Chondrocyte (in vitro differentiated cells): ENCODE measurements at places on chromosomes 11 and 22.
A peak's percentile ranks its signal among the peaks of the same experiment; 100 is the strongest.

DNA sequence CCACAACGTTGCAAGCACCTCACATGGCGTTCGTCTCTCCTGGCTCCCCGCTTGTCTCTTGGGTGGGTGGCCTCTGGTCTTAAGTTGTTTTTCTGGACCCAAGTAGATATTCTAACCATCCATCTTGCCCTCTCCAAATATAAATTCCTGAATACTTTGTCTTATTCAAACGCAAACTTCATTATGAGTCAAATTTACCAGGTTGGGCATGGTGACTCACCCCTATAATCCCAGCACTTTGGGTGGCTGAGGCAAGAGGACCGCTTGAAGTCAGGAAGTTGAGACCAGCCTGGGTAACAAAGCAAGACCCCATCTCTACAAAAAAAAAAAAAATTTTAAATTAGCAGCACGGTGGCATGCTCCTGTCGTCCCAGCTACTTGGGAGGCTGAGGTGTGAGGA lies 5.1 kb upstream of the IGSF9B start:
- no peak for DNase-seq

DNA sequence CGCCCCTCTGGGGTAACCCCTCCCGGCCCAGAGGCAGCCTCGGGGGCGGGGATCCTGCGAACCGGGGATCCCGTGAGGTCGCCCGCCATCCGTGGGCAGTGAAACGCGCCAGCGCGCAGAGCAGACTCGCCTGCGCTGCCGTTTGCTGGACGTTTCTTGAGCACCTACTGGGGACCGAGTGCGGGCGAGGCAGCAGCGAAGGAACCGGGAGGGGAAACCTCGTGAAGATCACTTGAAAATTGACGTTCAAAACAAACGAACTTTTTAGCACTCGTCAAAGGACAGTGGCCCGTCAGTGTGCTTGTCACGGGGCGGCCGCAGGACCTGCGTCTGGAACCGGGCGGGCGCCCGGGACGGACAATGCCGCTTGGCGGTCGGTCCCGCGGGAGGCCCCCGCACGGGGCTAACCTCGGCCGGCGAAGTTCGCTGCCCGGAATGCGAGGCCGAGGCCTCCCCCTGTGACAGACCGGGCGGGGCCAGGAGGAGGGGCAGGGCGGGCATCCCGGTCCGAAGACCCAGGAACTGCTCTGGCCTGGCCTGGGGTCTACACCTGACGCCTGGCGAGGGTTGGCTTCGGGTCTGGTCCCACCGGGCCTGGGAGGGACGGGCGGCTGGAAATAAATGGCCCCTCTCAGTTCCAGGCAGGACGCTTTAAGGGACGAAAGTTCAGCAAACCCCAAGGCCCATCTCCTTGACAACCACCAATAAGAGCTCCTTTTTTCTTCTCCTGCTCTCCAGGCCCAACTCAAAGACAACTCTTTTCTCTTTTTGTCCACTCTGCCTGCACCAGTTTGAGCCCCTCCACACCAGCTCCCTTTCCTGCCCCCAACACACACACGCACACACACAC lies 723 bp upstream of the SCUBE1 start:
- DNase-seq, result no peak

DNA sequence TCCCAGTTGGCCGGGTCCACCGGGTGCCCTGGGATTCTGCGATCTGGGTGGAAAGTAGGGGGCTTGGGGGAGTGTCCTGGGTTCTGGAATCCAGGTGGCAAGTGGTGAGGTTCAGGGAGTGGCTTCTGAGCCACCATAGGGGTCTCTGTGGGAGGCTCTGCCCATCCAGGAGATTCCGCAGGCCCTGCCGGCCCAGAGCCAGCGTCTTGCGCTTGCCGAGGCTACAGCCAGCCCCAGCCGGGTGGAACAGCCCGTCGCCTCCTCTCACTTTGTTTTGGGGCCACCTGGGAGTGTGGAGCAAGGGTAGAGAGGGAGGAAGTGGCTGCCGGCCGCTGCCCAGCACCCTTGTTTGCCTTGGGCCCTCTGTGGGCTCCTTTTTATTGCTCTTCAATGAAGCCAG lies 60.6 kb upstream of the PPP6R3 start:
- no peak for DNase-seq

DNA sequence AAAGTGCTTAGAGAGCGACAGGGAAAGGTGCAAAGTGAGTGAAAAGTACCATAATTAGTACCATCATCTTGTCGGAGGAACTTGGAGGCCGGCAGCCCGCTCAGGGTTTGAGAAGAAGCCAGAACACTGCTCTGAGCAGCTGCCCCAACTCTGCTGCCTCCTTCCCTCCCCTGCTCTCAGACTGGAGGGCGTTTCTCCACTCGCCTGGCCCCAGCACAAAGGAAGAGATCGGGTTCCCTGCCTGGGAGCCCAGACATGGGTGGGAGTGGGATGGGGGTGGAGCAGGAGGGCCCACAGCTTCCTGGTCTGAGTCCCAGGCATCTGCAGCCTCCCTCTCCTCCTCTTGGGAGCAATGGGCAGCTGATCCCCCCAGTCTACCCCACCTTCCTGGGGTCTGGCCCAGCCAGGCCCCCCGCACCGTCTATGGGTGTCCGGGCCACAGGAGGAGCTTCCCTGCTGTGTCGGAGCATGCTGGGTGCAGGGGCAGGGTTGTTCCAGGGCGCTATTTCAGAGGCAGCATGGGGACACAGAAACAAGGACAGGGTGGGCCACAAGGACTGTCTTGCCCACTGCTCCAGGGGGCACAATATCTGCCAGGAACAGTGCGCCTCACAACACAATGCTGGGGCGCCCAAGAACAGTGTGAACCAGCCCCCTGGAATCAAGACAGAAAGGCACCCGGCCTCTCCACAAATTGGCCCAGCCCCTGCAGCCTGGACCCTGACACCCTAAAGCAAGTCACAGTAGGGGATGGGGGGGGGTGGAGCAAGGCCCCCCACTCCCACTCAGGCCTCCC lies 4.8 kb downstream of the LIF start:
- no peak for DNase-seq

DNA sequence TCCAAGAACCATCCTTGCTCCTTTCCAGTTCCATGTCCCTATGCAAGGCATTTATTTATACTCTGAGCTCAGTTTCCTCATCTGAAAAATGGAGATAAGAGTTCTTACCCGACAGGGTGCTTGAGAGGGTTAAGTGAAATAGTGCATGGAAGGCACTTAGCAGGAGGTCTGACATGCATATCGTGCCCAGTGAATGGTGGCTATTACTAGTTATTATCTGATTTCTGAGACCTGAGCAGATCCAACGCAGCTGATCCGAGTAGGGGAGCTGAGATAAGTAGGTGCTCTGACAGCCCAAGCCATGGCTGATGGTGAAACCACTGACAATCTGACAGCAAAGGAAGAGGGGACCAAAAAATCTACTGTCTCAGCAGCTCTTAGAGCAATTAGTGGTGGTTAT lies 24.9 kb downstream of the NAV2 start:
- no peak for DNase-seq

DNA sequence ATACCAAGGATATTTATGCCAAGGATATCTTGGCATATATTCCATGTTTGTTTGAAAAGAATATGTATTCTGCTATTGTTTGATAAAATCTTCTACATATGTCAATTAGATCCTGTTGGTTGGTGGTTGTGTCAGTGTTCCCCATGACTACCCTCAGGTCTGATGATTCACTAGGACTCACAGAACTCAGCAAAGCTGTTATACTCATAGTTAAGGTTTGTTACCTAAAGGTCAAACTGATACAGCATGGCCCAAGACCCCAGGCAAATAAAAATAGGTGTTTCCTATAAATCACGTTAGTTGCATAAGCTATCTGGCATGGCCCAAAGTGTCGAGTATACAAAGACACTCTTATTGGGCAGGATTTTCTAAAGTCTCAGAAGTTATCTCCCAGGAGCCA lies 30.2 kb upstream of the B3GNT6 start:
- no peak for DNase-seq

GRCh38 chr11:119319700-119320239 lies 2.8 kb upstream of the MCAM start:
- DNase-seq, result no peak

- no peak for DNase-seq
These were observed 36.0 kb upstream of the LDLRAD3 start for GRCh38 chr11:35907648-35908431.

DNA sequence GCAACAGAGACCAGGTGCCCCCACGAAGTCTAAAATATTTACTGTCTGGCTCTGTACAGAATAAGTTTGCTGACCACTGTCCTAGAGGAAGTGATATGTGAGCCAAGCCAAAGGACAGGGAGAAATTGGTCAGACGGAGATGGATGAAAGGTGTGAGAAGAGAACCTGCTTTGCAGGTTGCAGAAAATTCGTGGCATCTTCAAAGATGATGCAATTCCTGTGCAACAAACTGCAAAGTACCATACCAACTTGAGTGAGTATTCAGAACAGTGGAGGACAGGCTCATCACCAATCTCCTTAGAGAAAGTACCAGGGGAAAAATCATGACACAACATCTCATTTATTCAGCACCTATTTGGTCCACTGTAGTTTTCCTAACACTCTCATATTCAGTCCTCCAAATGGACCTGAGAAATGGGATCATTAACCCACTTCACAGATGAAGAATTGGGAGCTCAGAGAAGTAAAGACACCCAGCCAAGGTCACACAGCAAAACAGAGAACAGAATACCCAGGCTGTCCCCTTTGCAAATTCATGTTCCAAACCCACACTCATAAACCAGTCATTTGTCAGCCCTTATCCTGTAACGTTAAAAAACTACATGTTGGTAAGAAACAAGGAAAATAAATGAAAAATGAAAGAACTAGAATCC lies 536.8 kb downstream of the MIAT start:
- no peak for DNase-seq

- DNase-seq, result no peak
These were observed 8.2 kb downstream of the AP1B1 start for GRCh38 chr22:29380032-29380781.

DNA sequence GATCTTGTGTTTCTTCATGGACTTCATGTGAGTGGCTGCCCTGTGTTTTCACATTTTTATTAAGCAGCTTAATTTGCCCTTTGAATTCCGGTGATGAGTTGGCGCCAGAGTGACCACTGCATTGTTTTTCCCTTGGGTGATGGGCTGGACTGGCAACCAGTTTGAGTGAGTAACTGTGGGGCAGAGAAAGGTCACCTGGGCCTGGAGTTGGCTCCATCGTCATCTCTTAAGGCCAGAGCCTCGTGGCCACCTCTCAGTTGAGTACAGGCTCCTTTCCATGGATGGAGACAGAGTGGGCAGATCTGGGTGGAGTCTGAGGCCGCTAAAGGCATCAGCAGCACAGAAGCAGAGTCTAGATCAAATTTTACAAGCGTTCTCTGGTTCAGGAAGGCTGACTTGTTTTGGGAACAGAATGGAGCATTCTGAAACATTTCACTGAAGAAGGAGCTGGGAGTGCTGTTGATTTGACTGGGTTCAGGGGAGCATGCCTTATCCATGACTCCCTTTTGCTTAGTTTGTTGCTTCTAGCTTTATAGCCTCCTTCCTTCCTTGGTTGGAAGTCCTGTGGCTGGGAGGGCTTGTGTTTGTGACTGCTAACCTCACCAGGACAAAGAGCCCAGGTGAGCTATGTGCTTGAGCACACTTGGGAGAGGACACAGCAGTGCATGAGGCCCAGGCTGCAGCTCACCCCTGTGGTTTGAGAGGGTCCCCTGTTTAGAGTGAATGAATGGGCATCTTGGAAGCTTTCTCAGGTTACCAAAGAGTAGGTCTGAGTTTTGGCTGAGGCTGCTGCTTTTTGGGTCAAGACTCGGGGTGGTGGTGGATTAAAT lies 7.8 kb downstream of the BCR start:
- DNase-seq, result no peak

DNA sequence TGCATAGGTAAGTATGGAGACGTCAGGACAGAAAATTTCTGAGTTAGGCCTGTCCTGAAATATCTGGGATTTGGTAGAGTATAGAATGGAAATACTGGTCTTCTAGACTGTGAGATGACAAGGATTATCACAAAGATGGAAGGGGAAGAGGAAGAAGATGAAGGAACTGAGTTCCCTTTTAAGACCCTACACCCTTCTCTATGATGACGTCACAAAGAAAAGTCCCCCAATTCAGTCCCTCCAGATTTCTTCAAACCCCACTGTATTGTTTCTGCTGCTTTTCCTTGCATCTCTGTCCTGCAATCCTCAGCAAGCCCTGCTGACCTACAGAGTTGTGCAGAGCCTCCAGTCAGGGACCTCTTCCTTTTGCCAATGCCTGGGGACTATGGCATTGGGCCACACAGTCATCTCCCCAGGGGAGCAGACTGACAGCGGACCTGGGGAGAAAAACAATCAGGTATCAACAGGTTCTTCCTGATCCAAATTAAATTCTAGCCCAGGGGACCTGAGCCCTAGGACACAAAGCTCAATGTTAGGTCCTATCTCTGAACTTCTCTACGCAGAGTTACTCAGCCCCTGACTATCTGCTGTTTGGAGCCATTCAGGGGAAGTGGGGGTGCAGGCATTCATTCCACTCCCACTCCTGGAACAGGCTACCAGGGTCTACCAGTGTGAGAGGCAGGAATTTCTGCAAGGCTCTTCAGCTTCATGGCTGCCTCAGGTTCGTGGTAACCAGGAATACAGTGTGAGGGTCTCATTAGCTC lies 49.2 kb upstream of the POU2AF1 start:
- DNase-seq, result no peak

DNA sequence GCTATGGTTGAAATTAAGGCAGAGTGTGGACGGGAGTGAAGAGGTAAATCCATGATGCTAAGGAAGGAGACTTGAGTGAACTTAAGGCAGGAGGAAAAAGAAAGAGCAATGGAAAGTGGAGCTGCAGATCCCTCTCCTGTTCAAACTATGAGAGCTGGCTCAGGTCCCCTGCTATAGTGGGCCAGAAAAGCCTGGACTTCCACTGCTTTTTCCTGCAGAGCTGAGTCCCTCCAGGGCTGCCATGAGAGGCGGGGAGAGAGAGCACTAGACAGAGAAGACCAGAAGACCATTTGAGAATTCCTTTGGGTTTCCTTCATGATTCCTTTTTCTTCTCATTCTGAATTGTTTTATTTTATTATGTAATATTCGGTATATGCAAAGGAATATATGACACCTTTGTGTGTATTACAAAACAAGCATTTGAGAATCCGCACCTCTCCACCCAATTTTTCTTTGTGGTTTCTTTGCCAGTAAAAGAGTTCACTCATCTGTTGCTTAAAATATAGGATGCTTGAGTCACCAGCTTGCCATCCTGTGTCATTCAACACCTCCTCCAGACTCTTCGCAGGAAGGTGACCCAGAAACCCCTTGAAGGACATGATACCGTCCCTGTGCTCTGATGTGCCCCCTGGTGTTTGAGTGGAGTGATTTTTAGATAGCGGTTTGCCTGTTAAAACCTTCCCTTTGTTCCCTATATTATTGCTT lies 24.4 kb downstream of the SREBF2 start:
- DNase-seq, result no peak

DNA sequence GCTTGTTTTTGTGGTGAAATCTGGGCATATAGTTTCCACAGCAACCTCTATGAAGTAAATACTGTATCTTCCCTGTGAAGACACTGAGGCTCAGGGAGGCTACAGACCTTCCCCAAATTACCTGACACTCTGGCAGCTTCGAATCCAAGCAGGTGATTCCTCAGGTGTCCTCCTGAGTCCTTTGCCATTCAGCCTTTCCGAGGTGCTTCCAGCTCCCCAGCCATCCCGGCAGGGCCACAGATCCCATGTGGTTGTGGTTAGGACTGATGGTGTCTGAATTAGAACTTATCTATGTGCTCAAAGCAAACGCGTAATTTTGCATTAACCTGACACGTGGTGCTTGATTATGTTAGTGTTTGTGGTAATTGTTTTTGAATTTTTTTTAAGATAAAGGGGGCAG lies 785.6 kb downstream of the BRD1 start:
- peak; percentile 24 for DNase-seq
